ENCODE measurements at places on chromosomes 1 and 21.

GRCh38 chr1:243409284-243409683 lies 153.4 kb downstream of the SDCCAG8 start:
- no peaks in the 10 kb centered on the region for H3K4me1 ChIP-seq
- H3K27me3 ChIP-seq, result no peaks in the 10 kb centered on the region
- no peaks in the 10 kb centered on the region for H3K36me3 ChIP-seq
- H3K4me3 ChIP-seq, result no peak overlapping the region

DNA sequence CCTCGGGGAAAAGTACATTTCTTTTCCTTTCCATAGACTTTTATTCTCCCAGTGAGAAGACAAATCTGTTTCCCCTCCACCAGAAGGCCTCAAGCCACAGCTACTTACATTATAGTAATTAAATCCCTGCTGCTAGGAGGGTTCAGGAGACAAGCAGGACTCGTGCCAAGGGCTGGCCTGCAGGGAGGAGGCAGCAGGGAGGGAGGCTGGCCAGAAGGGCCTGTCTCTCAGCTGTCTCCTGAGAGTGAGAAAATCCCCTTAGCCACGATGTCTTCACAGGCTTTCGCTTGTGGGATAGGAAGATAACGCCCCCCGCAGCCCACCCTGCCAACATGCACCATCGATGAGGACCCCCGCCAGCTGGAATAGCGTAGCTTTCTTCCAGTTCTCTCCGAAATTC lies 14.0 kb downstream of the KCNN3 start:
- H3K36me3 ChIP-seq, result no peaks in the 10 kb centered on the region
- H3K4me3 ChIP-seq, result no peak overlapping the region
- H3K4me1 ChIP-seq, result no peaks in the 10 kb centered on the region
- DNase-seq, result no peak
- H3K27ac ChIP-seq, result no peak overlapping the region

GRCh38 chr1:159266832-159267231 lies 35.3 kb upstream of the FCER1A start:
- no peaks in the 10 kb centered on the region for H3K27me3 ChIP-seq
- no peak overlapping the region for H3K27ac ChIP-seq
- H3K36me3 ChIP-seq, result no peaks in the 10 kb centered on the region
- DNase-seq, result no peak
- no peak overlapping the region for H3K4me3 ChIP-seq

- H3K4me3 ChIP-seq, result no peak overlapping the region
- H3K27ac ChIP-seq, result no peak overlapping the region
- no peak for DNase-seq
- H3K36me3 ChIP-seq, result no peaks in the 10 kb centered on the region
- H3K27me3 ChIP-seq, result no peaks in the 10 kb centered on the region
These were observed 13.2 kb upstream of the PRKAB2 start for GRCh38 chr1:147185432-147185831.

DNA sequence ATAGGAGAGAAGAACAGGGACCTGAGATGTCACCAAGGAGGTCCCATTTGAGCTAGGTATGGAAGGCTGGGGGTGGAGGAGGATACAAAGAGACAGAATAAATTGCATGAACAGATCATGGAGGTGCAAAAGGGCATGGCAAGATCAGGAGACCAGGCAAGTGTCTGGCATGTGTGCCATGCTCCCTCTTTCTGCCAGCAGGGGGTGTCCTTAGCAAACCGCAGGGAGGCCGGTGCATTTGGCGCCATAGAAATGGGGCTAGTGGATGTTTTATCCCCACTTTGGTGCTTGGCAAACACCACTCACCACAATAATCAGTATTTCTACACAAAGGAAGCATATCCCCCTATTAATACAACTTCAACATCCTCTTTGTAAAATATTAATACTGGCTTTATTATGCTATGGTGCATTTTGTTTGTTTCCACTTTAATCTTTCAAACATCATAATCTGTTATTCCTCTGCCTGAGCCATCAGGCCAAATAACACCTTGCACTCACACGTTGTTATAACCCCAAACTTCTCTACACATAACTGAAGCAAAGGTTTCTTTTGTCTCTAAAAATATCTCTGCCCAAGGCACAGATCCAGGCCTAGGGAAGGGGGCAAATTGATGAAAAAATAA lies 25.9 kb downstream of the S100A6 start:
- no peak for DNase-seq
- peaks cover 24% of the 10 kb centered on the region for H3K4me1 ChIP-seq
- no peaks in the 10 kb centered on the region for H3K36me3 ChIP-seq
- H3K27ac ChIP-seq, result no peak overlapping the region
- no peaks in the 10 kb centered on the region for H3K27me3 ChIP-seq

Data from tibial artery (tissue), 4 donors.